Caki2 (cell line): ENCODE measurements at places on chromosomes 3 and 15.

DNA sequence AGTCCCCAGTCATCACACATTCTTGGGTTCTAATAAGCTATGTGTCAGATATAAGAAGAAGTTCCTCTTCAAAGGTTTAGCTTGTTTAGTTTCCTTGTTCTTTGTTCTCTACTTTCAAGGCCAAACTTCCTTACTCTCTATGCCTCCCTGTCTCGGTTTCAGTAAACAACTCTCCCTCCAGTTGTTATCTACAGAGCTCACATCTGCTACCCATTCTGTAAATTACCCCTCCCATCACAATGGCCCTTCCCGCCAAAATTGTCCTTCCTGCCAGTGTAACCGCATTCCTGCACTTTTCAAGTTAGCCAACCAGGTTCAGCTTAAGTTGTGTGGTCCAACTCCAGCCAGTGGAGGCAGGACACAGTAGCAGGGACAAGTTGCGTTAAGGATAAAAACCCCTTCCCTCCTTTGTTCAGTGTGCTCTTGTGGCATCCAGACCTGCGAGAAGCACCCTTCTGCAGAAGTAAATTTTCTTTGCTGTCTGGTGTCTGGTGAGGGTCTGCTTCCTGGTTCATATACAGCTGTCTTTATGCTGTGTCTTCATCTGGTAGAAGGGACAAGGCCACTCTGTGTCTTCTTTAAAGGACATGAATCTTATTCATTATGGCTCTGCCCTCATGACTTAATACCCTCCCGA, 342.1 kb upstream of the GRM7 start:
- no peak for DNase-seq

DNA sequence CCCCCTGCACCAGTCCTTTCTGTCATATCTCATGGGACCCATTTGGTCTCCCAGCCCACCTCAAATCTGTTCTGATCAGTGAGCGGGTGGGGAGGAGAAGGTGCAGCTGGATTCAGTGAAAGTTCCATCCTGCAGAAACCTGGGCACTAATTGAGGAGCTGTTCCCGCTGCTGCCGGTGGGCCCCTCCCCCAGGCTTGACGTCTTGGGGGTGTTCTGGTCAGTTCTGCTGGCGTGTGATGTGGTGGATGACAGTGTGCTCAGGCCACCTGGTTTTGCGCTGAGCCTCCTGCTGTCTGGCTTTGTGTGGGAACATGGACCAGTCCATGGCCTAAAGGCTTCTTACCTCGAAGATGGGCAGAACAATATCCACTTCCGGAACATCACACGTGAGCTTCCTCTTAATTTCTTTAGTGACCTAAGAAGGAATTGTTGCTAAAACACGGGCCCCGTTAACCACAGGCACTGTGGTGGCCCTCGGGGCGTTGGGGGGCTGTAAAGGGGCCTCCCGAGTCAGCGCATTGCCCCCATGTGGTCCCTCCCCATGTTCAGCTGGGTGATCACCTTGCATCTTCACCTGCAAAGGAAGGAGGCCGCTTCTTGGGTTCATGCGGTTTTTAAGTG, 59.7 kb downstream of the RGMA start:
- no peak for DNase-seq

GRCh38 chr3:99762901-99763300, 54.8 kb upstream of the CMSS1 start:
- no peak for DNase-seq

- no peak for DNase-seq
Measured at GRCh38 chr3:37861620-37862041, at the start of gene CTDSPL. Gene CTDSPL (plus strand): TSS chr3:37861880. CDS start chr3:37862200, 320 bp downstream.

DNA sequence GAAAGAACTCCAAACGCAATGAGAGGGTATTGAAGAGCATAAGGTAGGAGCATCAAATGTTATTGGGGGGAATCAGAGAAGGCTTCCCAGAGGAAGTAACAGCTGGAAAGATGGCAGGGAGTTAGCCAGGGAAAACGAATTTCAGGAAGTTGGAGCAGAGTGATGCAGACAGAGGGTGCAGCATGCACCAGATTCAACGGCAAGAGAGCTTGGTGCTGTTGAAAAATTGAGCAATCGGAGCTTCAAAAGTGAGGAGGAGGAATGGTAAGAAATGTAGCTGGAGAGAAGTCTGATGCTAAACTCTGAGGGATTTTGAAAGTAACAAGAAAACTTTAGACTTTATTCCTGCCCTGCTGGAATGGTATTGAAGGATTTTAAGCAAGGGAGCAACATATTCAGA, 541.0 kb upstream of the LMCD1 start:
- no peak for DNase-seq

- DNase-seq, result no peak
Measured at GRCh38 chr3:141928631-141929270, 52.3 kb downstream of the ATP1B3 start.

GRCh38 chr3:81908561-81908960, 147.1 kb upstream of the GBE1 start:
- DNase-seq, result no peak

- DNase-seq, result no peak
Measured at GRCh38 chr3:36259580-36259979, 120.7 kb upstream of the STAC start.

DNA sequence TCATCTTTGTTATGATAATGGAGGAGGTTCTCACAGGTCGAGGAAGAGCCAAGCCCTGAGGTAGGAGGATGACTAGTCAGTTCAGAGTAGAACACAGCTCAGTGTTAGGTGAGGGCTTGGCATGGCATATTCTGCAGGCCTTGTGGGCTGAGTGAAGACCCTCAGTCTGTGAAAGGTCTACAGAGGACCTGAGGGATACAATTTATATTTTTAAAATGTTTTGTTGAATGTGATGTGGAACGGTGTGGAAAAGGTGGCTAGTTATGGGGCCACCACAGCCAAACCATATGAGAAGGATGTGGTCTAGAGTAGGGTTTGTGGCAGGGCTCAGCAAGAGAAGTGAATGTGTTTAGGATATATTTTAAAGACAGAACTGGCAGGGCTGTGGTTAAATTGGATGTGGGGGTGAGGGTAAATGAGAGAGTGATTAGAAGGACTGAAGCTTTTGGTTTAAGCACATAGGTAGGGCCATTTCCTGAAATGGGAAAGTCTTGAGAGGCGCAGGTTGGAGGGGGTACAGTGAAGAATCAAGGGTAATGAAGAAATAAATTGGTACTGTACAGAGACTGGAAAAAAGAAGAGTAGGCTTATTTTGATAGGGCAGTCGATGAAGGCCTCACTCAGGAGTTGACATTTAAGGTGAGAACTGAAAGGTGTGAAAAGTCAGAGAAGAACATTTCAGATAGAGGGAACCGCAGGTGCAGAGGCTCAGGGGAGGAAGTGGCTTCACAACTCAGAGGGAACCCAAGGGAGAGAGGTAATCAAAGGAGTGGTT, 60.5 kb downstream of the SPTSSB start:
- DNase-seq, result no peak

DNA sequence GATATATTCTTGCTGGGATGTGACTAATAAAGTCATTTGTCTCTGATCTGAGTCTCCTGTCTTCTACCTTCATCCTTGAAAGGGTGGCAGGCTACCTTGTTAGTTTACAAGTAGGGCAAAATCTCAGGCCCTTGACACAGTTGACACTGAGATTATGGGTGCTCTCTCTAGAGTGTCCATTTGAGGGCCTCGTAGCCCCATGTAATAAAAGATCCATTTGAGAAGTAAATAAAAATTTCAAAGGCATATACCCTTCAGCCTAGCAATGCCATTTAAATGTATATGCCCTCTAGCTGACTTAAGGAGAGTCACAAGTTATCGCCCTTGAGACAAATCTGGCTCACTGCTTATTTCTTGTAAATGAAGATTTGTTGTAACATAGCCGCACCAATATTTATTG, 98.6 kb downstream of the TCF12 start:
- DNase-seq, result no peak

DNA sequence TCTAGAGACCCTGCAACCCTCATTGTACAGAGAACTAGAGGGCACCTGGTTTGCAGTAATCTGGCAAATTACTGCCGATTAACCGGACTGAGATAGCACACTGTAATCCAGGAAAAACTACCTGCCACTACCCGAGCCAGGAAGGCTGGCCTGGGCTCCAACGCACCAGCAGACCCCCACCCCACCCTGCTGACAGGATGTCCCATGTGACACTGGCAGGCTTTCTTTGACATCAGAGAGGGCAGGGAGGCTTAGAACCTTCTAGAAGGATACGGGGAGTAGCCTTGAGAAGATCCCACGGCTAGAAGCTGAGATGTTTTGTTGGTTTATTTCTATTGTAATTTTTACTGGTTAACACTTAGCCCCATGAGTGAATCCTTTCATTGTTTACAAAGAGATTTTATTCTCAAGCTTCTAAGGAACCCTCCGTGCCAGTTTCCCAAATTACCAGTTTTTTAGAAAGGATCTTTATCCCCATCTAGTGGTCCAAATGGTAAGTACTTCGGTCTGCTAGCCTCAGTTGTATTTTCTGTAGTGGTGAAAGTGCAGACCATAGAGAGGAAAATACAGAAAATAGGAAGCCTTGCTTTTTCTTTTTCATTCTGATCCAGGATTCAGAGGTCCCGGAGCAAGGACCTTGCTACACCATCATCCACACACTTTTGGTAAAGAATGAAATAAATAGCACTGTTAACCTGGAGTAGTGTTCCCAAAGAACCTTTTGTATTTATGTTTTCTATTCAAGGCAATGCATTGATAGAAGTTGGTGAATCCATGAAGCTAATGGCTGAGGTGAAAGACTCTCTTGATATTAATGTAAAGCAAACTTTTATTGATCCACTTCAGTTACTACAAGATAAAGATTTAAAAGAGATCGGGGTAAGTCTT, 81.9 kb upstream of the ADAMTSL3 start:
- no peak for DNase-seq

DNA sequence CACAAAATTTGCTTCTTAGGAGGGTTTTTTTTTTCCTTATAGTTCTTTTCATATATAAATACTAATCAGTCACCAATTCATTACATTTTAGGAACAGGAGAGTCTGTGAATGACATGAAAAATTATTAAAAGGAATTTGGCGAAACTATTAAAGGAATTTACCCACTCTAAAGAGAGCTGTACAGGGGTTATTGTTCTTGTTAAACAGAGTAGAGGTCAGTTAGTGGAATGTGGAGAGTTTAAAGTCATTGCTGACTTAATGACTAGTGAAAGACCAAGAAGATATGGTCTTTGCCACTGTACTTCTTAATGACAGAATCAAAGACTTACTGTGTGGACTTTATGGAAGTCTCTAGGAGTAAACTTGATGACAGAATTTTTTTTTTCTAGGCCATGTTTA, 333.6 kb upstream of the C2CD4B start:
- DNase-seq, result peak; percentile 4

- DNase-seq, result no peak
Measured at GRCh38 chr3:72263223-72263990, 478.5 kb upstream of the PROK2 start.

DNA sequence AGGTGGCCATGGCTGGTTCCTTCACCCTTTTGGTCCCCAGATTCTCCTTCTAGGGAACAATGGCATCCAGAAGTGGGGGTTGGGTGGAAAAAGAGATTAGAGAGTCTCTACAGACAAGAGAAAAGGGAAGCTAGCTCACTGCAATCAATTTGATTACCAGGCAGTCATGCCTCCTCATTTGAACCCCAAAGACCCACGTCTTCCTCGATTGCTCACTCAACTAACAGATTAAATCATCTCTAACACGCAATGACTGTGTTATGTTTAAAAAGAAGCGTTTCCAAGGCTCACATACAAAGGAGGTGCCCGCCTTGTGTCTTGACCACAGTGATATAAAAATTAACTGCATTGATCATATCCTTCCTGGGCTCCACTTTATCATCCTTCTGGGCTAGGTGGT, 57.6 kb downstream of the BHLHE40 start:
- no peak for DNase-seq

GRCh38 chr3:105869861-105870755, 1.3 kb upstream of the CBLB start:
- no peak for DNase-seq

- no peak for DNase-seq
Measured at GRCh38 chr15:85793641-85794597, 806 bp downstream of the KLHL25 start.

GRCh38 chr15:23384371-23384770, 29.8 kb downstream of the GOLGA8S start:
- no peak for DNase-seq

DNA sequence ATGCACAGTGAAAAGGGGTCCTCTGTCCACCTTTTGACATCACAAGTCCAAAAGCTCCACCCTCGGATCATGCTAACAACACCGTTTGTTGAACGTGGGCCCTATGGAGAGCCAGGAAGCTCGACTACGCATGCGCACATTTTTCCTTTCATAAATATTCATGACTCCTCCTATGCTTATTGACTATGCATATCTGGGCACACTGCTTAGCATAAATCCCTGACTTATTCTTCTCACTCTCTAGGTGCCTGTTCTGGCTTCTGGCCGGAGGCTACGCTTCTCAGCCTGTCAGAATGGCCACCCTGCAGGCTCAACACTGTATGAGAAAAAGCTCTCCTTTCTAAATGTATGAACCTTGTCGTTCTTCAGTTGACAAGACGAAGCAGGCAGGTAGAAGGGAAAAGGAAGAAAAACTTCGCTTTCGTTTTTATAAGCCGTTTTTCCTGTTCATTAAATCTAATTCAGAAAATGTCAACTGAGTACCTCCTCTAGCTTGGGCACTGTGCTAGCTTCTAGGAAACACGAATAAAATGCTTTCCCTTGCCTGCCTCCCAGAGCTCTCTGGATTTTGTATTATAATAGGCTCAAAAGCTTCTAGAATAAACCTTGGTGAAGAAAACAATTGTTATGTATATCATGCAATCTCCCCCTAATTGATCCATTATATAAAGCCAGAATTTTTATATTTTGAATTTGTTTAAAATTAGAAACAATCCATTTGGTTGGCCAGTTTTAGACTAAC, 207.7 kb downstream of the ATP10A start:
- DNase-seq, result no peak

DNA sequence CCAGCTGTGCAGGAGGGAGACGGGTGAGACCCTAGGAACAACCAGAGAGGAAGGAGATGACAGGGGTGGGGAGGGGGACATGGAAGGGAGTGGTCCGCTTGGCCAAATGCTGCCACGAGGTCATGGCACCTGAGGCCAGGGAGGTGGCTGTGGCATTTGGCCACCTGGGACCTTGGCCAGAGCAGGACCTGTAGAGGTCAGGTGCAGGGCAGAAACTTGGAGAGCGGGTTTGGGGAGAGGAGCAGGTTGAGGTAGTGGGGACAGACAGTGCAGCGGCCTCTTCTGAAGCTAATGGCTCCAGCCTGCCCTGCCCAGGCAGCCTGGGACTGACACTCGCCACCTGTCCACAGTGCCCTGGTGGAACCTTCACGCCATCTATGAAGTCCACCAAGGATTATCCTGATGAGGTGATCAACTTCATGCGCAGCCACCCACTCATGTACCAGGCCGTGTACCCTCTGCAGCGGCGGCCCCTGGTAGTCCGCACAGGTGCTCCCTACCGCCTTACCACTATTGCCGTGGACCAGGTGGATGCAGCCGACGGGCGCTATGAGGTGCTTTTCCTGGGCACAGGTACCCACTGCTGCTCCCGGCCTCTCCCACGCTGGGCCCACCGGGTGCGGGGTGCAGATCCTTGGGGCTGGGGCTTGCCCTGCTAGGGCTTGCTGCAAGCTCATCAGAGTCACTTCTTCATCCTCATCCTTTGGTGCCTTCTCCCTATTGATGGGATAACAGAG, 7.0 kb upstream of the GNAT1 start:
- DNase-seq, result no peak

- DNase-seq, result no peak
Measured at GRCh38 chr3:21163956-21164355, 587.1 kb downstream of the ZNF385D start.

GRCh38 chr3:194086388-194087075, 49.4 kb upstream of the HES1 start:
- DNase-seq, result peak; percentile 45

- no peak for DNase-seq
Measured at GRCh38 chr3:179265875-179266274, 15.0 kb upstream of the KCNMB3 start.

- DNase-seq, result peak; percentile 2
Measured at GRCh38 chr3:21573291-21573690, 177.7 kb downstream of the ZNF385D start.

GRCh38 chr15:83099290-83099689, 8.2 kb upstream of the TM6SF1 start:
- DNase-seq, result no peak
